ENCODE measurements at places on chromosomes 4 and X.

DNA sequence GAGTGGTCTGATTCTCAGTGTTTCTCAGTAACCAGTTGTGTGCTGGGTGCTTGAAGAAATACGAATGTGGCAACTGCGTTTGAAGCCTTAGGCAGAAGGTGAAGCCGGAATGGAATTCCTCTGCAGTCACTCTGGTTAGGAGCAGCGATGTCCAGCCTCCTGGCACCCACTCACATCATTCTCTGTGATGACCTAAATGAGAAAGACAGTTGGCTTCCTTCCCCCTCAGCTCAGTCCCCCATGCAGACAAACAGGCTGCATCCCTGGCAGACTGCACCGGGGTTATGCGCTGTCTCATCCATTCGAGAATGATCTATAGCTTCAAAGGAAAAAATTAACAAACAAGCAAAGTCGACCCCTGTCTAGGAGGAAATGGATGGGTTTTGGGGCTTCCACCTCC, 170.1 kb upstream of the SCML1 start:
- DNase-seq, result no peak

DNA sequence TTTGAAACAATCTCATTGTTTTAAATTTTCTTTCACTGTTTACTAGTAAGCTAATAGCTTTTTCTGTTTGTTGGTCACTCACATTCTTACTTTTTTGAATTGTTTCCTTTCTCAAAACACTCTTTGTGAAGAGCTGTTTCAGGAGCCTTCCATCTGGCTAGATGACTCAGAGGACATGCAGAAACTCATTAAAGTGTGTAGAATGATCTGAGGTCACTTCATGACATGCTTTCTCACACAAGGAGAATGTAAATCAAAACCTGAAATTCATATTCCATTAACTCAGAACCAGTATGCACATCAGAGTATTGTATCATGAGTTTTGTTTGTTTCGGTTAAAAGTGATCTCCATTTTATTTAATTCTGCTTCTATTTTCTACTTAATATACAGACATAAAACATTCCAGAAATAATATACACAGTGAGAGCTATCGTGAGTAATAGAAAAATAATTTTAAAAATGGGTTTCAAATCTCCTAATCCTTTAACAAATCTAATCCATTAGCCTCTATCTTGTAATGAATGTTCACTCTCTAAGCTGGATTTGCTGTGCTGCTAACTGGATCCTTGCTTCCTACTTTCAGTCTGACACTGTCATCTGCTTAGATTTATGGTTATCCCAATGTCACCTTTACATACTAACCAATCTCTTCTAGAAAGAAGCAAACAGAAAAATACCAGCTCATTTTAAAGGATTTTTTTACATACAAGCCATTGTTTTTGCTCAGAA, 449.6 kb downstream of the FSTL5 start:
- no peak for DNase-seq

DNA sequence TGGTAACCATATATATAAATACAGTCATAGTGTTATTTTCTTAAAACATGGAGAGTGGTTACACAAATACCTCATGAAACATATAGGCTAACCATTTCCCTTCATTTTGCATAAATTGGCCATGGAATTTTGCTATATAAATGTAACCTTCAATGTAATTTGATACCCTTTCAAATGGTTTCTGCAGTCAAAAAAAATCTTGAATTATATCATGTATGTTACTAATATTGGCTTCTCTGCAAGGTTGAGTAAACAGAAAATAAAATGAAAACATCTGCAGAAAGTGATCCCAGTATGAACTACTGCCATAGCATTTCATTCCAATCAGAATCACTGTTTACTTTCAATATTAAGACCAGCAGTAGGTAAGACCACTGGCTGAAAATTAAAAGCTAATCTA, 1165.9 kb upstream of the TENM3 start:
- DNase-seq, result no peak

DNA sequence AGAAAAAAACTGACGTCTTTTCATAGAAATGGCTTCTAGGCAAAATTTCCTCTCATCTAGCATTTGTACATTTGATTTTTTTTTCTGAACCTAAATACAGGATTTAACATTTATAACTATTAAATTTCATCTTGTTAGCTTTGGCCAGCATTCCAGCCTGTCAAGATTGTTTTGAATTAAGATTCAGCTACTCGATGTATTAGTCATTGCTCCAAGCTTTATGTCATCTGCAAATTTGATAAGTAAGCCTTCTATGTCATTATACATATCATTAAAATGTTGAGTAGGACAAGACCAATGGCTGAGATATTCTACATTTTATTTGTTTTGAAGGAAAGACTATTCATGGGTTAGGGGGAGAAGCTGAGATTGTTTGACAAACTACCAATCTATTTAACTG, 46.7 kb downstream of the DDX53 start:
- no peak for DNase-seq

DNA sequence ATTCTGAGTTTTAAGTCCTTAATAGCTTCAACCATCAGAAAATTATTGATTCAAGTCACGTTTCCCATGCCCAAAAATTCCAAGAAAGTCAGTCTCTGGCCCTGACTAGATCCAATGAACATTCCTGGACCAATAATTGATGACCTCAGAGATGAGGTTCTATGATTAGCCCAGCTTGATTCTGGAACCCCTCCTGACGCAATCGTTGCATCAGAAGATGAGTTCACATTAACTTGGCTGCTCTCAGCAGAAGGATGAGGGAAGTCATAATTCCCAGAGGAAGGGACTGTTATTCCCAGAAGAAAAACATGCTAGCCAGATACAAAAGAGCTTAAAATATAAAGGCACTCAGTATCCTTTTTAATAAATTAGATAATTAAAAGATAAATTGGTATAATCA, 34.3 kb upstream of the CPEB2 start:
- no peak for DNase-seq

GRCh38 chr4:8086783-8087445, 71.7 kb downstream of the ABLIM2 start:
- no peak for DNase-seq

- DNase-seq, result no peak
These were observed 760.6 kb upstream of the EPHA5 start for GRCh38 chr4:66430856-66431255.

DNA sequence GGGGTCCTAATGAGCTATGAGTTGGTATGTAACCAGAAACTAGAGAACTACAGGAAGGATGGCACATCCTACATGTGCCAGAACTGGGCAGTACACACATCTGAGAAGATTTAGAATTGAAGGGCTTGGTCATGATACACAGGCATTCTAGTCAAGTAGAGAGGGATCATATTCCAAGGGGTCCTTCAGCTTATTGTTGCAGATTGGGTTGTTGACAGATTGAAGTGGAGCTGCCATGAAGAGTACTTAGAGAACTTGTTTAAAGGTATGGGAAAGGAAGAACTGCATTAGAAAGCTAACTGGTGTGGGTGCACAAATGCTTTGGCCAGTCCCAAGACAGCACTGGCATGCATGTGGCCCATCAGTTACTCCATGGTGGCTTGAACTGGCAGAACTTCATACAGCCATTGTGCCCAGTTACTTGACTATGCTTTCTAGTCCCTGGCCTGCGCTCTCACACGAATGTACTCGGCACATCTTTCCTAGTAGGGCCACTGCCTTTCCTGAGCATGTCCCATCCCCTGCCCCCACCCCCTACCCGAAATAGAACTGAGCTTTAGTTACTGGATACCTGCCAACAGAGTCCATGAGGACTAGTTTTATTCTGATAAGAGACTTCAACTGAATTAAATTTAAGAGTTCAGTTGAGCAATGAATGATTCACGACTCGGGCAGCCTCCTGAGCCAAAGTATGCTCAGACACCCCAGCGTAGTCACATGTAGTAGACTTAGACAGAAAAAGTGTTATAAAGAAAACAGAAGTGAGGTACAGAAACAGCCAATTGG, 64.0 kb downstream of the CCNG2 start:
- no peak for DNase-seq

DNA sequence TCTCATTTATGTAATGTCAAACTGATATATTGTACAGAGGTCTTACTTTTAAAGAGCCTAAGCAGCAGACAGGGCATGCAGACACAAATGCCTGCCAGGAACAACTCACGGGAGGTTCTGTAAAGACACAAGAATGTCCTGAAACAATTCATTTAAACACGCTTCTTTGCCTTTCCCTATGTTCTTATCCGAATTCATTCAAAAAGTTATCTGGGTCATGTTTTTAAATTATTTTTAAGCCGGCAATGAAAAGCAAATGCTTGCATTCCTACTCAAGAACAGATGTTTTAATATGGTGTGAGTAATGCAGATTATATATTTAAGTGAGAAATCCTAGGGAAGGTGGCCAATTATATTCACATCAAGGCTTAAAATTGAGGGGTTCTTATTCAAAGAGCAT, 192.6 kb downstream of the PDGFC start:
- no peak for DNase-seq

DNA sequence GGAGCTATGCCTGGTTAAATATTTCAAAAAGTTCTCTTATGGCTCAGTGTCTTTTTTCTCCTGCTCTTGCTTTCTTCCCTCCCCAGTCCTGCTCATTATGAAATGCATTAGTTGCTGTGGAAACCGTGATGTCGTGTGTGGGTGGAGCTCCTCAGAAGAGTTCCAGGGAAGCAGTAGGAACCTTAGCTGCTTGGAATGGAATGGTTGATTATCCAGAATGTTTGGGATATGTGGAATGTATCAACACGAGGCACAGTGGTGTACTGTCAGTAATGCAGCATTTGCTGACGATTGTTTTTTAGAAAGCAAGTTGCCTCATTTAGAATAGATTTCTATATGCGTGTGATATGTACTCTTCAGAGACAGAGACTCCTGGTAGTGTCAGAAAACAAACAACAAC, 333.2 kb downstream of the ARHGAP10 start:
- DNase-seq, result no peak

DNA sequence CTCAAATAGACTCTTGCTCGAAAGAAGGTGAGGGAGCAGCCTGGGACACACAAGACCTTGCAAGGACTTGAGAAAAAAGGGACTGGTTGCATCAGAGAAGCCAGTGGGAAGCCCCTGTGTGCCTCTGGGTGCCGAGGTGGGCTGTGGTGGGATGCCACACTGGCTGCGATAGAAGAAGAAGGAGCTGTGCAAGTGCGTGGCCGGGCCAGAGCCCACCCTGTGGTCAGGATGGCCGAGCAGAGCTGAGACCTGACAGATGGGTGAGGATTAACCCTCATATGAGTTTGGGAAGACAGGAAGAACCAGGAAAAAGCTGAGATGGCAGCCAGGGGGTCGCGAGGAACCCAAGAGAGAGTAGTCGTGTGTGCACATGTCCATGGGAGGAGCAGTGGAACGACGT, 44.6 kb upstream of the HGFAC start:
- no peak for DNase-seq

- no peak for DNase-seq
These were observed 16.8 kb downstream of the RBPJ start for GRCh38 chr4:26337612-26338011.

GRCh38 chr4:155666344-155667221, at the start of gene GUCY1A1:
TSS of gene GUCY1A1 (plus strand) at chr4:155666848. CDS start at chr4:155696868, 30,020 bp downstream.
- no peak for DNase-seq

- DNase-seq, result no peak
These were observed 50.6 kb upstream of the PHOX2B start for GRCh38 chr4:41799126-41799525.

- DNase-seq, result no peak
These were observed 53.5 kb downstream of the FAM114A1 start for GRCh38 chr4:38921151-38921550.

DNA sequence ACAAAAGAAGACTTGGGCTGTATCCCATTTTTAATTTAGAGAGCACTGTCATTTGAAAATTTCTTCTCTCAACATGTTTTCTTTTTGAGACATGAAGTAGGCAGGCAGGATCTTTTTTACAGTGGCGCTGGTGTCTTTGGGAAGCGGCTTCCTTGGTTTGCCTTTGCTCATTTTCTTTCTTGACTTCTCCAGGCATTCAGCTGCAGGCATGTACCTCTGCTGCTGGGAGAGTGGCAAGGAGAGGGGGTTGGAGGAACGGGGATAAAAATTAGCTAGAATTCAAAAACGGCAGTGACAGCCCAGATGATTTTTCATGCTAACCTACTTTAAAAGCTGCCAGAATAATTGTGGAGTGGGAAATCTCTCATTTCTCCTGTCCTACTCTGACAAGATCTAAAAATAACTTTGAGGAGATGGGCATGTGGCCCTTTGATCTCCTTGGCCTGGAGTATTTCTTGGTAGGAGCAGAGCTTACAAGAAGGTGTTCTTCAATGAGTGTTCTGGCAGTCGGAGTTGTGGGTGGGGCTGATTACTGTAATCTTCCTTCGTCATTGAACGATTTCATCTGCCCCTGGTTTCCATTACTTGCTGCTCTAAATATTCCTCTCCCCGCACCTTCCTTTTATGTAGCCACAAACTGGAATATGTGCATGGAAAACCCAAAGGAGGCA, 54.8 kb downstream of the TBL1X start:
- DNase-seq, result no peak

- DNase-seq, result no peak
These were observed 45.4 kb upstream of the PDLIM3 start for GRCh38 chr4:185580699-185581098.

- no peak for DNase-seq
These were observed 91.6 kb downstream of the ARAP2 start for GRCh38 chr4:36152735-36153134.

DNA sequence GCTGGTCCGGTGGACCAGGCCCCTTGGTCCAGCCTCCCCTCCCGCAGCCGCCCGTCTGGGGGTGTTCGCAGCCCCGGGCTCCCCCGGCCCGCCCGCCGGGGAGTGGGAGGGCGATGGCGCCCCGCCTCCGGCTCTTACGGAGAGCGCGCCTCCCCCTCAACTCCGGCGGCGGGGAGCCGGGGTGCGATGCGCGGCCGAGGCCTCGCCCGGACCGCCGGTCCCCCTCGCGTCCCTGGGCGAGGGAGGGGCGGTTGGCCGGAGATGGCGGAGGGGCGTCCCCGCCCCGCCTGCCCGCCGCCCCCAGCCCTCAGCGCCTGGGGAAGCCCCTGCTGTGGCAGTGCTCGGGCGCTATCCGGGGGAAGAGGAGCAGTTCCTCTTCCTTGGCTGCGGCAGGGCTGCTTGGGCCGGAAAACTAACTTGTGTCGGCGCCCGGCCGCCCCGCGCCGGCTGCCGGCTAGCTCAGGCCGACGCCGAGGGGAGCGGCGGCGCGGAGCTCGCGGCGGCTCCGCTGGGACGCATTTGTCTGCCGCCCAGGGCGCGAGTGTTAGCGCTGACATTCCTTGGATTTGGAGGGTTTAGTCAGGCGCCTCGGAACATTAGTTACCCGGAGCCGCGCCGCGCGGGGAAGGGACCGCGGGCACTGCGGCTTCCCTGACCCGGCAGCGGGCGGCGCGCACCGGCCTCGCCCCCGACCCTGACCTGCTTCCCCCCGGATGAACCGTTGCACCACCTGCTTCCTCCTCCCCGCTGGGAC, 994 bp downstream of the GALNT7 start:
- DNase-seq, result peak; percentile 23

- no peak for DNase-seq
These were observed 9.5 kb upstream of the NOX1 start for GRCh38 chrX:100883654-100884053.

All from stimulated activated CD4-positive, alpha-beta T cell treated with anti-CD3 and anti-CD28 coated beads, Interleukin-15, amount 100 ng/mL, for 48 hours (primary cell).